Activated T-helper 1 cell treated with Interleukin-2 at 50 U/mL for 16 hours (primary cell): ENCODE measurements at places on chromosomes 2 and 18.

- DNase-seq, result no peak
Measured at GRCh38 chr2:98846041-98846440, 90.0 kb downstream of the CRACDL start.

- no peak for DNase-seq
Measured at GRCh38 chr18:36176177-36176584, 11.1 kb upstream of the MOCOS start.

DNA sequence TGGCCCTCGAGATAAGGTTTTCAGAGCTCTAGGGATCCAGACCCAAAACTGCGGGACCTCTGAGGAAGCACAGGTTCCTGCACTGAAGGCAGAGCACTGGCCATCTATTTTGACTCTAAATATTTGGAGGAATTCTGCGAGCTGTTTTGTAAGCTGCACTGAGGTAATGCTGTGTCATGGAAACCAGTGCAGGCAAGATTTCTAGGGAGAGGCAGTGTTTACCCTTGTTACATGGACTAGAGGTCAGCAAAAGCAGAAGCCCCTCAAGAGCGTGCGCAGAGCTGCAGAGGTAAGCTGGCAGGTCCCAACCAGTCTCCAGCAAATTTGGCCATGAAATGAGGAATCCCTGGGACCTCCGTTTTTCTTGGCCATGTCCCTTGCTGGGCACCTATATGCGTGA, 137.3 kb downstream of the RNF152 start:
- no peak for DNase-seq

DNA sequence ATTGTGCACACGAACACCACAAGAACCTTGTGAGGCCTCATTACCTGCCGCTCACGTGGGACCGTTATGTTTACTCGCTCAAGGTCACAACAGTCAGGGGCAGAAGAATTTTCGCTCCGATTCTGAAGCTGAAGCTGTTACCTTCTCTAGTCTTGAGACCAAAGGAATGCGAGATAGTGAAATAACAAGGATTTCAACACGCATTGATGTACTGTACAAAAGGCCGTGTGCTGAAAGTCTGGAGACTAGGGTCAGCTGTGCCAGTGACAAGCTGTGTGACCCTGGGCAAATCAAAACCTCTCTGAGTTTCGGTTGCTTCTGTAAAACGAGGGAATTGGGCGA, 583 bp downstream of the NEMP2 start:
- DNase-seq, result peak; percentile 35

GRCh38 chr2:38251940-38252339, 125.1 kb downstream of the ATL2 start:
- DNase-seq, result no peak

DNA sequence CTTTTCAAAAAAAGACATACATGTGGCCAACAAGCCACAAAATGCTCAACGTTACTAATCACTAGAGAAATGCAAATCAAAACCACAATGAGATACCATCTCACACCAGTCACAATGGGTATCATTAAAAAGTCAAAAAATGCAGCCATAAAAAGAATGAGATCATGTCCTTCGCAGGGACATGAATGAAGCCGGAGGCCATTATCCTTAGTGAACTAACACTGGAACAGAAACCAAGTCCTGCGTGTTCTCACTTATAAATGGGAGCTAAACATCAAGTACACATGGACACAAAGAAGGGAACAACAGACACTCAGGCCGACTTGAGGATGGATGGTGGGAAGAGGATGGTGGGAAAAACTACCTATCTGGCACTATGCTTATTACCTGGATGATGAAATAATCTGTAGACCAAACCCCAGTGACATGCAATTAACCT, 17.8 kb upstream of the ATL2 start:
- DNase-seq, result no peak

DNA sequence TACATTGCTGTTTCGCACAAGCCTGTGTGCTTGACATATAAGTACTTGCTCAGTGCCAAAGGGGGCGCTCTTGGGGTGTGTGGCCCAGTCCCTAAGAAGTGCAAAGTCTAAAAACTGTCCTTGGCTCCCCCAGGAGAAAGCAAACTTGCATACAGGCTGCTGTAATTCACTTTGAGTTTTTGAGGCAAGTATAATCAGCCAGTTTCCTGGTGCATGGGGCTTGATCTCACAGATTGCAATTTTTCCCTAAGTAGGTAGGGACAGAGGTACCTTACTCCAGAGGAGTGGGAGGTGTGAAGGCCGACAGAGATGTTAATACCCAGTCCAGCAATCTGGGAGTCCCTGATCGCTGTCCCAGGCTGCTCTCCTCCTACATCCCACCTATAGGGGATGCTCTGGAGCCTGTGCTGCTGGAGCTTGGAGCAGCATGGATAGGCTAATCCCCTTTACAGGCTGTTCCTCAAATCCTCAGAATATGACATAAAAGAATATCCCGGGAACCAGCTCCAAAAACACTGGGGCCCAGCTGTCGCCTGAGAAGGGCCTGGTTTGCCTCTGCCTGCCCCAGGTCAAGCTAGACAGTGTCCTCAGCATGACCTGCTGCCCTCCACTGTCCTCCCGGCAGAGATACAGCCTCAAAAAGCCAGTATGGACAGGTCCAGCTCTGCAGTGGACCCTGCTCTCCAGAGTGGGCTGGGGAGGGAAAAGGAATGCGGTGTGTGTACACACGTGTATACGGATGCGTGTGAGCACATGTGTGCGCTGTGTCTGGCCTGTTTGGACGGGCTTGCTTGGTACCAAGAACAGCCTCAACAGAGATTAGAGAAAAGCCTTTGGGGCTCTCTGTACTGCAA, 136.5 kb upstream of the HAAO start:
- DNase-seq, result no peak

DNA sequence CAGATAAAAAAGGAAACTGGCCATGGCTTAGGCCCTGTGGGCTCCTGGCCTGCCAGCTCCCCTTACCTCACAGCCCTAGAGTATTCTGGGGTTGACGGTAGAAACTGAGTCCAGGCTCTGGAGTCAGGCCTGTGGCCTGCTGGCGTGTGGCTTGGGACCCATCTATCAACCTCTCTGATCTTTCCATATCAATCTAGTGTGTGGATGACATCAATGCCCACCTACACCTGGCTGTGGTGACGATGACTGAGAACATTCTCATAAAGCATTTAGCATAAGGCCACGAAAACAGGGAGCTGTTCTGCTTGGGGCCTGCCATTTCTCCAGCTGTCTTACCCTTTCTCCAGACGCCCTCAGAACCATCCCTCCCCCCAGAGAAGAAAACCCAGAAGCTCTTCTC, 17.9 kb downstream of the PCARE start:
- DNase-seq, result no peak

- DNase-seq, result no peak
Measured at GRCh38 chr2:98460573-98461497, 16.2 kb downstream of the INPP4A start.

DNA sequence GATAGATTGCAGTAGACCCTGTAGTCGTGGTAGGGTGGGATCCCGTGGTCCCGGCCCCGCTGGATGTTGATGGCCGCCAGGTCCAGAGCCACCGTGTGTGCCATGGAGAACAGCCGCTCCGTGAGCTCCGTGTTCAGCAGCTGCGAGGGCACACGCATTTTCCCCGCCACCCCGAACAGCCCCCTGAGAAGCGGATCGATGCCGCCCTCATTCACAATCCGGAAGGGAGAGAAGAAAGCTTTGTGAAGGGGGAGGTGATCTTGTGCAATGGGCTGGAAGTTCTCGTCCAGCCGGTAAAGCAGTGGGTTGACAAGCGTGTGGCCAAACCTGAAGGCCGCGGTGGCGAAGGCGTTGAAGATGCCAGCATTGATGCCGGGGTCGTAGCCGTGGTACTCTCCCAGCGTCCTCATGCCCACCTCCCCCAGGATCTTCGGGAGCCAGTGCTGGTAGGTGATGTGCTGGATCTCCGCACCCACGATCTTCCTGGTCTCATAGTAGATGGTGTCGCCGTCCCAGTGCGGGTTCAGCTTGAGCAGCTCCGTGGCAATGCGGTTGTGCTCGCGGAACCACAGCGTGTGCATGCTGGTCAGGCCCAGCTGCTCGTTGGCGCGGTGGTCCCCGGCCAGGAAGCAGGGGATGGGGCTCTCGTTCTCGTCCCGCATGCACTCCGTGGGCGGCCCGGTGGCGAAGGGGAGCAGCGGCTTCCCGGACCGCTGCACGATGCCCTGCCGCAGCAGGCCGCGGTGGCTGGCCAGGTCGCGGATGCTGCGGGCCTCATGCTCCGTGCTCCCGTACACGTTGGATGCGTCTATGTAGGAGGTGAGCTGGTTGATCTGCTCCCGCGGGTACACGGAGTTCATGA, 95.8 kb downstream of the PXDN start:
- no peak for DNase-seq

- no peak for DNase-seq
Measured at GRCh38 chr18:31774477-31774785, 13.8 kb upstream of the SLC25A52 start.

GRCh38 chr2:114089636-114090319, 199.9 kb downstream of the ACTR3 start:
- no peak for DNase-seq

- DNase-seq, result peak; percentile 54
Measured at GRCh38 chr18:23871410-23871809, 143.1 kb upstream of the TTC39C start.

GRCh38 chr2:148338541-148338940, 306.0 kb upstream of the EPC2 start:
- DNase-seq, result no peak

- DNase-seq, result no peak
Measured at GRCh38 chr2:31256611-31257382, 22.8 kb downstream of the EHD3 start.

DNA sequence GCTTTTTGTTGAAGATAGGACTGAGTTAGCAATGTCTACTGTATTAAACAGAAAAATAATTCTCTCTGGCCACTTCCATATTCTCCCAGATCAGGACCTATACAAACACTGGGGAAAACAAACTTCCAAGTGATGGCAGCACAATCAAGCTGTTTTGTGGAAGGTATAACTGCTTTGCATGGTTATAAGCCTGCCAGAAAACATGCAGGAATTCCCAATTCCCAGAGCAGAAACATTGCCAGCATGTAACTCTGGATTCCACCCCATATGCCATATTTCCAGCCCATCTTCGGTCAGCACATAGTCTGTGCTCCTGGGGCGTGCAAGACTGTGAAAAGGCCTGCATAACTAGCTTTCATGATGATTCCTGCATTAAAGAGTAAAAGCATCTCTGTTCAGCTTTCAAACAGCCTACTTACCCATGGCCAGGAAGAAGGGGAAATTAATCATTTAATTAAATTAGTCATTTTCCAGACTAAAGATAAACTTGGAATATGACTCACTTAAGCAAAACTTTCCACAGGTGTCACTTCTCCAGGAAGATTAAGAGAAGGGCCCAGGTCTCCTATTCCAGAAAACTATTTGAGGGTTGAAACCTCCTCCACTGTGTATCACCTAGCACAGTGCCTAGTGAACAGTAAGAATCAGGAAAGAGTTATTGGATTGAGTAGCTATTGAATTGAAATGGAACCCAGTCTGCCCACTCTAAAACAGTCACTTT, 280.5 kb downstream of the NRXN1 start:
- DNase-seq, result no peak

DNA sequence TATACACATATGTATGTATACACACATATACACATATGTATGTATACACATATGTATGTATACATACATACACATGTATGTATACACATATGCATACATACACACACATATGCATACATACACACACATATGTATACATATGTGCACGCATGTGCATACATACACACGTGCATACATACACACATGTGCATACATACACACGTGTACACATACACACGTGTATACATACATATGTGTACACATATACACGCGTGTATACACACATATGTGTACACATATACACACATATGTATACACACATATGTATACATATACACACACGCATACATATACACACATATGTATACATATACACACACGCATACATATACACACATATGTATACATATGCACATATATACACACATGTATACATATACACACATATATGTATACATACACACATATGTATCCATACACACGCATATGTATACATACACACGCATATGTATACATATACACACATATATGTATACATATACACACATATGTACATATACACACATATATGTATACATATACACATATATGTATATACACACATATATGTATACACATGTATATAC, 21.5 kb downstream of the NABP1 start:
- no peak for DNase-seq

DNA sequence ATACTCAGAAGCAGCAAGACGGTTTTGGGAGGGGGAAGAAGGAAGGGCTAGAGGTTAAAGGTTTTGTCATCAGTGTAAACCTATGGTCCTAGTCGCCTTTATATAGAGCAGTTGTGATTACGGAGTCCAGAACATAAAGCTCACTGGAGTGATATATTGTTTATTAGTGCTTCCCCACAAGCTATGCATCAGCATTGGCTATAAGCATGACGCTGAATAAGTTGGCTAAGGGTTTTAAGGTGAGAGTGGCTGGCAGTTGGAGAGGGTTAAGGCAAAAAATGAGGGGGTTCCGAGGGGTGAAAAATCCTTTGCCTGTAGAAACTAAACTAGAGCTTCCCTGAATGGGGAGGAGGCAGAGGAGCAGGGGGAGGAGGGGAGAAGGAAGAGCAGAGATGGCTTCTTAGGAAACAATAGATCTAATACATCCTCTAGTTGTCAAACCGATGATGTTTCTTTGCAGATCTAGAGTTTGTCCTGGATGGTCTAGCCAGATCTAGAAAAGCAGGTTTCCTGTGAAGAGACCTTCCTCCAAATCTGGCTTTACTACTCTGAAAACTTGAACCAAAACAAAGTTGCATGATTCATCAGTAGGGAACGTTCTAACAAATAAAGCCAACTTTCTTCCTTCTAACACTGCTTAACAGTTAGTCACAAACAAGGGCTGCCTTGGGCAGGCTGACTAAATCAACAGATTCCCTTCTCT, 2.5 kb downstream of the KLF7 start:
- DNase-seq, result no peak

- DNase-seq, result no peak
Measured at GRCh38 chr2:217430916-217431576, 571.2 kb upstream of the TNP1 start.

DNA sequence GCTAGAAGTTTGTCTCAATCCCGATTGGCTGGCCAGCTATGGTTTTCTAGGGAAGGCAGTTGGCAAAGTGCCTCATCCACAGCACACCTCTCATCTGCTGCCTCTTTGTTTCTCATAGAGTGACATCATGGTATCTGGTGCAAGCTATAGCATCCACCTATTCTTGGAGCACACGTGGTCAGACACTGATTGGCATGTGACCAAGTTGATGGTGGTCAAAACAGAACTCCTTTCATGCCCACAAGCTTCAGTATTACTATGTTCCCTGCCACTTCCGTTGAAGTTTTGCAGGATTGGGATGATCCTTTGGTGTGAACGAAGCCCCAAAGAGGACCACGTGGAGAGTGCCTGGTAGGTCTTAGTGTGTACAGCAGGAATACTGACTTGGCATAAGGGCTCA, 28.8 kb downstream of the TTC32 start:
- no peak for DNase-seq

GRCh38 chr2:234512884-234513669, 16.2 kb upstream of the ARL4C start:
- DNase-seq, result no peak

GRCh38 chr2:219983836-219984235, 356.4 kb downstream of the SLC4A3 start:
- DNase-seq, result no peak

DNA sequence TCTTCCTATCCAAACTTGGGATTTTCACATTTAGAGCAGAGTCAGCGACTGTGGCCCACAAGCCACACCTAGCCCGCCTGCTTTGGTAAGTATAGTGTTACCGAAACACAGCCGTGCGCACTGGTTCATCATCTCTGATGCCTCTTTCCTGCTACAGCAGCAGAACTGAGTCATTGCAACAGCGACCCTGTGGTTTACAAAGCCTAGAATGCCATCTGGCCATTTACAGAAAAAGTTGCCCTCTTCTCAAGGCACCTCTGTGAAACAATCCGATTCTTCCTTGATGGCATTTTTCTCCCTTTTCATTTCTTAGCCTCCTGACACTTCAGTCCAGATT, 10.7 kb upstream of the IAH1 start:
- no peak for DNase-seq
